ENCODE measurements at places on chromosomes 6 and 20. TPM values are rescaled to one million over a fixed set of nuclear protein-coding genes. Genes with fewer than 3 reads are reported as not detected.

DNA sequence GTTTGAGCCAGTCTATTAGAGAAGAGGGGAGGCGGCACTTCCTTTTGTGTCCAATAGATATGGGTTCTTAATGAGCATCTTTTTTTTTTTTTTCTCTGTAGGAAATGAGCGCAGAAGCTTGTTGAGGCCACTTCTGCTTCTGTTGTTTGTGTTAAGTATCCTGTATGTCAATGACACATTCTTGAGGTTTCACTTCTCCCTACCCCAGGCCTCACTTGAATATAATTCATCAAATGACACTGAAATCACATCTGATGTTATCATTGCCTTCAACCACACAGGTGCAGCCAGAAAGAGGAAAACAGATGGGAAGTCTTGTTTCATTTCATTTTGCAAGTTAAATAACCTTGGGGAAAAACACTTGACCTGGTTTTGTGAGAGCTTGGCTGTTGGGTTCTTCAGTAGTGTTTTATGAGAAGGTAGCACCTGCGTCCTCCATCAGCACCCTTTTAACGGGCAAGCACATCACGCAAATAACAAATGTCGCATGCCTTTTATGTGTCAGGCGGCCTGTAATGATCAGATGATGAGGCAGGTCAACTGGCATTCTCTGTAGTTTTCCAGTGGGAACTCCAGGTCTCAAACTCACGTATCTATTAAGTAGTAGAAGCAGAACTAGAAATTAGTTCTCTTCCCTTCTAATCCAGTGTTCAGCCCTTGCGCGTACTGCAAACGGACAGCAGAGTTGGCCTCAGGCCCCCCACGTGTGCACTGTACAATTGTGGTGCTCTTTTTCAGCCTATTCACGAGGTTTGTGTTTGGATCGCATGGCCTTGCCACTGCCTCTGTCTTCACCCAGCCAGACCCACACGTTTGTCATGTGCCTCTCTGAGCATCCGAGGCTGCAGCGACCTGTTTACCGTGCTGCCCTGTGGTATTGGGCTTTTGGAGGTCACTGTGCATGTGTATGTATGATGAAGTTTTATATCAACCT lies 23.5 kb downstream of the PLEKHG1 start:
- H3K27me3 ChIP-seq: peaks cover 4% of the 10 kb centered on the region
- peak overlapping the region; percentile 72 for H3K27ac ChIP-seq
- no peaks in the 10 kb centered on the region for H3K36me3 ChIP-seq
- peaks cover 21% of the 10 kb centered on the region for H3K4me1 ChIP-seq
- H3K4me3 ChIP-seq: no peak overlapping the region
- DNase-seq: no peak

The GNAS-AS1 gene
- 0.96 TPM for total RNA-seq

- no peak overlapping the region for H3K4me3 ChIP-seq
- no peaks in the 10 kb centered on the region for H3K4me1 ChIP-seq
- no peak overlapping the region for H3K27ac ChIP-seq
- H3K36me3 ChIP-seq: no peaks in the 10 kb centered on the region
- no peak for DNase-seq
- peaks cover 9% of the 10 kb centered on the region for H3K27me3 ChIP-seq
These were observed 55.9 kb upstream of the PSMF1 start for GRCh38 chr20:1062334-1063010.

- DNase-seq: peak; percentile 95
- H3K27me3 ChIP-seq: no peaks in the 10 kb centered on the region
- peaks cover 33% of the 10 kb centered on the region for H3K36me3 ChIP-seq
- H3K4me1 ChIP-seq: peaks cover 37% of the 10 kb centered on the region
- H3K4me3 ChIP-seq: peak within 1 kb of the TSS; percentile 98
- peak within 1 kb of the TSS; percentile 99 for H3K27ac ChIP-seq
These were observed at the start of gene CSE1L for GRCh38 chr20:49046087-49046900. Gene CSE1L (plus strand): TSS chr20:49046312. CDS start chr20:49058464, 12,152 bp downstream.

The SIRPB1 gene
- 3.6 TPM for total RNA-seq

DNA sequence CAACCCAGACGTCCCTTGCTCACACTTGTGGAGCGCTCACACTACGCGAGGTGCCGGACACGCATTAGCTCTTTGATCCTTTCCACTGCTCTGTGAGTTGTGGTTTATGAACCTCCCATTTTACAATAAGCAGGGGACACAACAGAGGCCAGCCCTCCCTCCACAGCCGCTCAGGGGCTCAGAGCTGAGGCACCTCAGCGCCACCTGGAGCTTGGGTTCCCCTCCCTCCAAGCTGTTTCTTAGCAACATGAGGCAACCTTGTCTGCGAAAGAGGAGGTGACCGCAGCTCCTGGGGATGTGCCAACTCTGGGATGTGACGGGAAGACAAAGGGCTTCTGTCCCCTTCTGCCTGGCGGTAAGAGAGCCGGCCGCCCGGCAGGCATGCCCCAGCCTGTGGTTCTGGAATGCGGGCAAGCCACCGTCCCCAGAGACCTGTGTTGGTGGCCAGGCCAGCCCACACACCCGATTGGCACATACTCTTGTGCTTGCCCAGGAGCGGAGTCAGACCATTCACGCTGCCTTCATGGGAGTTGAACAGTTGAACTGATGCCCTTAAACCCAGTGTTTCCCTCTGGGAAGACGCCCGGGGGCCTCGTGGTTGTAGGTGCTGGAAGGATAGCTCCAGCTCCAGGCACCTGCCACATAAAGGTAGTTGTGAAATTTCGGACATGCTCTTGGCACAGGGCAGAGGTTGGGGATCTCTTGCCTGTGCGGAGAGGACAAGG lies 44.5 kb downstream of the RBM38 start:
- H3K4me3 ChIP-seq: no peak overlapping the region
- H3K27ac ChIP-seq: peak overlapping the region; percentile 70
- peaks cover 67% of the 10 kb centered on the region for H3K4me1 ChIP-seq
- H3K36me3 ChIP-seq: peaks cover 11% of the 10 kb centered on the region
- peak; percentile 35 for DNase-seq
- no peaks in the 10 kb centered on the region for H3K27me3 ChIP-seq

- H3K4me1 ChIP-seq: no peaks in the 10 kb centered on the region
- DNase-seq: no peak
- H3K36me3 ChIP-seq: no peaks in the 10 kb centered on the region
- H3K4me3 ChIP-seq: no peak overlapping the region
- peaks cover 7% of the 10 kb centered on the region for H3K27me3 ChIP-seq
These were observed 144.3 kb upstream of the SULF2 start for GRCh38 chr20:47929368-47930115.

- DNase-seq: peak; percentile 8
- no peaks in the 10 kb centered on the region for H3K27me3 ChIP-seq
- H3K4me3 ChIP-seq: no peak overlapping the region
These were observed 50.7 kb downstream of the SLC26A8 start for GRCh38 chr6:35973670-35974222.
